ENCODE measurements at places on chromosomes 5 and 9.

DNA sequence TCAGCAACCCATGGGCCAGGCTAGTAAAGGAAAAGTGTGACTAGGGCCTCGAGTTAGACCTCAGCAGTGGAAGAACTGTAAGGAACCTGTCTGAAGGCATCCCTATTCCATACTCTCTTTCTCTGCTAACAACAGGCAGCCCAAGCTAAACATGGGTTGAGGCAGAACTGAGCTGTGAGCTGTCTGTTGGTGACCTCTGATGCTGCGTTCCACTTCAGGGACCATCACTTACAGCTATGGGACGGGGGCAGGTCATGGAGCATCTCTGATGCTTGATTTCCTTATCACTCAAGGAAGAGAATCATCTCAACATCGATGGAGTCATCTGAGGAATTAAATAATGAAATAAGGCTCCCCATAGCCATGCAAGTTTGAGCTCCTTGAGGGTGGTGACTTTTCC, 174.8 kb downstream of the ACTL7B start:
- DNase-seq, result no peak

- DNase-seq, result no peak
Measured at GRCh38 chr5:36570301-36571095, 35.9 kb upstream of the SLC1A3 start.

- no peak for DNase-seq
Measured at GRCh38 chr9:126551812-126552211, 61.9 kb upstream of the LMX1B start.

GRCh38 chr5:127586811-127587210, 62.1 kb upstream of the CTXN3 start:
- DNase-seq, result no peak

GRCh38 chr5:124574521-124575436, 171.7 kb downstream of the ZNF608 start:
- no peak for DNase-seq

DNA sequence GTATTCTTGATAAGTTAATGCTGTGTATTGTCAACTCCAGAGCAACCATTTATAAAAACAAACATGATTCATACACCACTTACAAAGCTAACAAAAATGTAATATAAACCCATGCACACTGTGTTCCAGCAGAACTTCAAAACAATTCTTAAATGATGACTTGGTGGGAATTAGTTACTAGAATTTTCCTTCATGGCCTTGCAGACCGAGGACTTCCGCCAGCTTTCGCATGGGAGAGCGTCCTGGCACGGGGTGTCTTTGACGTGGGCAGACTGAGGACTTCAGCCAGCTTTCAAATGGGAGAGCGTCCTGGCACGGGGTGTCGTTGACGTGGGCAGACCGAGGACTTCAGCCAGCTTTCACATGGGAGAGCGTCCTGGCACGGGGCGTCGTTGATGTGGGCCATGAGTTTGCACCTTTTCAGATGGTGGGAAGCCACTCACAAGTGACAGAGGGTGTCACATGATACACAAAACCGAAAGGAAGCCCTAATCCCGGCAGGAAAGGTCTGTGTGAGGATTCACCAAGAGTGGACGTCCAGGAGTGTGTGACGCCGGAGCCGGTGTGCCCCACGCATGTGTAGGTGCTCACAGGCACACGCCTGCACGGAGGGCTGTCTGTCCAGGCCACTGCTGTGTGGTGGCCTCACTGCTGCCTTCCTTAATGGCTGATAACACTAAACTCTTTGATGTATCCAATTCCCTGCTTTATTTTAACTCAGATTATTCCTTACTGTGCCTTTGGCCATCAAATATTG, 211.3 kb upstream of the IRX4 start:
- no peak for DNase-seq

DNA sequence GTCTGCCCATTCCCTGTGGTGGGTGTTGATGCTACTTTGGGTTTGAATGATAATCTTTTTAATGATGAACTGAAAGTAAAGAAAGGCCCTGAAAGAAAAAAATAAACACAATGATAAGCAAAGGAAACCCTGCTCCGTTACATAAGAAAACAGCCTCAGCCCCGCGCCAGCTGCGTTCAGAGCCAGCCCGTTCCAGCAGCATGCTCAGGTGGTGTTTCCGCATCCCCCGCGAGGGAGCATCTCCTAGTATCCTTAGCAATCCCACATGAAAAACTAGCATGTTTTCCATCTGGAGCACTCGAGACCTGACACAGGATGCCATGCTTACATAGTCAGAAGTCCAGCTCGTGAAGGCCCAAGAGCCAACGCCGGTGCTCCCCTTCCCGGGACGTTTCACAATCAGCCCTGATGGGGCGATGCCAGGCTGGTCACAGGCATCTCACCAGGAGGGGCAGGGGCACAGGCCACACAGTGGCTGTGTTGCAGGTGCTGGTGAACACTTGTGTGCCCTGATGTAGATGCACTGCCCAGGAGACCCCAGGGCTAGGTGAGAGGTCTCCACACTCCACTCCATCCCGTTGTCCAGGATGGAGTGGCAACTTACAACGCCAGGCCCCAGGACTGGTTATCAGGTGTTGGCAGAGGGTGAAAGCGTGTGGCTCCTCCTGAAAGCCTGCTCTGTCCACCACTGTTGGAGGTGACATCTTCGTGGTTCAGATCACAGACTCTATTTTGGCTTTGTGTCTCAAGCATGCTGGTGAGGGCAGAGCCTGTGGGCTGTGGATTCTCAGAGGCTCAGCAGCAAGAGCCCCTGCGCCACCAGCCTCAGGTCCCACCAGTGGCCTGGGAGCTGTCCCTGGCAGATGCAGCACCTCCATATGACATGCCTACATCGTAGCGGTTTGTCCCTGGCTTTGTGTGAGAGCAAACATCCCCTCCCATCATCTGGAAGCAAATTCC, 246.8 kb upstream of the IRX1 start:
- DNase-seq, result no peak

DNA sequence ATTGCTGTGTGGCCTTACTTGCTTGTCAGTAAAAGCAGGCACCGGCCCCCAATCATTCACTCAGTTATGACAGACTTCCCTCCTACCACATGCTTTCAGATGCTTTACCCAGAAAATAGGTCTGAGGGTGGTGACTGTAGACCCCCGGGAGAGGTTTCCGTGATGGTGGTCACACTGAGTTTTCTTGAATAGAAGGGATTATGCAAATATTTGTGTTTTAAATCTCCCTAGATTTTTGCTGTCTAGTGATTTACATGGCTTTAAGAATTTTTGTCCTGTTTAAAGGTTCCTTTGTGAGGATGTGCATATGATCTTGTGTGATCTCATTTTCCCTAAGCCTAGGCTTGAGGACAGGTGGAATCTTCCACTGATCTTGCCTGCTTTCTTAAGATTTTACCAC, 281.7 kb downstream of the FANCC start:
- no peak for DNase-seq

DNA sequence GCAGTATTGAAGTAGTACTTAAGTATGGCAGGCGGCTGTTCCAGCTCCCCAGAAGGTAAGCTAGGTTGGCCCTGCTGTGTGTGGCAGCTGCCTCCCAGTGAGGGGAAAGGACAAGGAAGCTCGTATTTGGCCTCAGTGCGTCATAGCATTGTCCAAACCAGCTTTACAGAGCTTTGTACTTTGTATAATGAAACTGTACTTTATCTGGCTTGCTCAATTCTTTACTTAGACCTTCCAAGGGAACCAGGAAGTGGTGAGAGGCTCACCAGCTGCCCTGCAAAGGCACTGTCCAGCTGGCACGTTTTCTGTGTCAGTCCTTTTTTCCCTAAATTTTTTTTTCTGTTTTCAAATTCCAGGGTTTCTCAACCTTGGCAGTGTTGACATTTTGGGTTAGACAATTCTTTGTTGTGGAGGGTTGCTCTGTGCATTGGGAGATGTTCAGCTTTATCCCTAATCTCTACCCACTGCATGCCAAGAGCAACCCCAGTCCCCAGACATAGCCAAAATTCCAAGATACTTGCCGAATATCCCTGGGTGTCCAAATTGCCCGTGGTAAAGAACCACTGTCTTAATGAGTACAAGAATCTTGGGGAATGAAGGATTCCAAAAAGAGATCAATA, 474.5 kb downstream of the LRRC70 start:
- DNase-seq, result no peak

DNA sequence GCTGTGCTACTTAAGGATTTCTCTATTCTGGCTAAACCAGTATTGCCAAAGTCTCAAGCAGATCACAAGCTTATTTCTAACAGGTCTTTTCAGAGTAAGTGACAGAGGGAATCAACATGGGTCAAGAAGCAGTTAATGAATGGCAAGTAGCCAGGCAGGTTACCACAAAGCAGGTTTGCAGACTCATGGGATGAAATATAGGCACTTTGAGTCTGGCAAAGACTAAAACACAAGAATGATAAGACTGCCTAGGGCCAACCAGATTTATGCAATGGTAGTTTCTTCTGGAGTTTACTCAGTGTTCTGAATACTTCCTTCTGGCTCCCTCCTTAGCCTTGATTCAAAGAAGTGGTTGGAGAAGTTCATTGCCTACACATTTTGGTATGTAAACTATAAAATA, 3.6 kb downstream of the HMGCS1 start:
- no peak for DNase-seq

- no peak for DNase-seq
Measured at GRCh38 chr9:130844044-130844451, 9.0 kb downstream of the ABL1 start.

GRCh38 chr9:38103340-38103739, 34.3 kb upstream of the SHB start:
- DNase-seq, result no peak

DNA sequence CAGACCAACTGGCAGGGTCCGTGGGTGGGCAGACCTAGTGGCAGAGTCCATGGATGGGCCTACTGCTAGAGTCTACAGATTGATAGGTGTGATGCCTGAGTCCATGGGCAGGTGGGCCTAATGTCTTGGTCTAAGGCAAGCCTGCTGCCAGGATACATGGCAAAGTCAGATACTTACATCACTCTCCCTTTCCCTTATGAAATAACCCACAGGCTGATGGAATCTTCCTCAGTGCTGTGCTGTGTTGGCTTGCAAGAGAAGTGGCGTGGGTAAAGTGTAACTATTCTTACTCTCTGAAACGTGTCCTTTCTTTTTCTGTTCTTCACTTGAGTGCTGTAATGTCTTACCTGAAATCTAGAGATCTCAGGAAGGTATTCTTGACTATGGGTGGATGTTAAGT, 67.3 kb upstream of the ADRB2 start:
- DNase-seq, result no peak

- DNase-seq, result no peak
Measured at GRCh38 chr5:12016159-12016746, 112.0 kb upstream of the CTNND2 start.

DNA sequence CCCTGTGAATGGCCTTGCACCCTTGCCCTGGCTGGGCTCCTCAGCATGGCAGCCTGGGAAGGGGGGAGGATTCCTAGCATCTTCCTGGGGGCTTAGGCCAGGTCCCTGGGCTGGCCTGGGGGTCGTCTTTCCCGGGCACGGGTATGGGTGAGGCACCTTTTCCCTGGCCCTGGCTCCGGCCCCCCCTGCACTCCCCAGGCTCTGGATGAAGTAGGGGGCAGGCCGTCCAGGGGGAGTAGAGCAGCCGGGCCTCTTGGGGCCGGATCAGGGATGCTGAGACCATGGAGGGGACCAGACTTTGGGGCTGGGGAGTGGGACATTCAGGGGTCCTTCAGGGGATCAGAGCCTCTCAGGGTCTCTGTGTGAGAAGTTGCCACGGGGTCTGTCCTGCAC, 6.6 kb downstream of the RXRA start:
- no peak for DNase-seq

DNA sequence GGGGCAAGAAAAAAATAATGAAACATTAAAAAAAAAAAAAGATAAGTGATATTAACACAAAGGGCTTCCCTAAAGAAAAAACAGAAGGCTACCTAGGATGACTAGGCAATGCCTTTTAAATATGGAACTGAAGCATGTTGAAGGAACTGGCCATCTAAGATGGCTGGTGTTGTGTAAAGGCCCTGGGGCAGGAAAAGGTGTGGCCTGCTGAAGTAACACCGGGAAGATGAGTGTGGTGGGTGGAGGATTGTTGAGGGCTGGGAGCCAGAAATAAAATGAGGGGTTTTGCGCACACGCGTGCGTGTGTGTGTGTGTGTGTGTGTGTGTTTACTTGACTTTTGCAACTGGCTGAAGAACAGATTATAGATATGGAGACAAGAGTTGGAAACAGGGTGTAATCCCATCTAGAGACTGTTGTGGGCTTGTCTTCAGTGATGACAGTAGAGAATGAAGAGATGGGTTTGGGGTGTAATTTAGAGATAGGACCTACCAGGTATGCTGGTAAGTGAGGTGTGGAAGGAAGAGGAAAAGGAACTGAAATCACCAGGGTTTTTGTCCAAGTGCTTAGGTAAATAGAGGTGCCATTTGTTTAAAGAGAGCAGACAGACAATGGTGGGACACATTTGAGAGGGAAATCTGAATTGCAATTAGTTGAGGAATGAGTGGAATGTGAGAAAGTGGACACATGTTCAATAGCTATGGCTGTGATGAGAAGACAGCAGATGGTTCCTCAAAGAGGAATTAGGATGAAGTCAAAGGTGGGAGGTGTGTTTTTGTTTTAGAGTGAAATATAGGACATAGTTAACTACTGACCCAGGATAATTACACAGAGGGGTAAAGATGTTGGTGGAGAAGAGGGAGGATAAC, 33.9 kb downstream of the RAD23B start:
- DNase-seq, result no peak

- no peak for DNase-seq
Measured at GRCh38 chr9:93219692-93220091, 35.8 kb downstream of the WNK2 start.

GRCh38 chr9:114170771-114171461, 15.6 kb downstream of the COL27A1 start:
- no peak for DNase-seq

DNA sequence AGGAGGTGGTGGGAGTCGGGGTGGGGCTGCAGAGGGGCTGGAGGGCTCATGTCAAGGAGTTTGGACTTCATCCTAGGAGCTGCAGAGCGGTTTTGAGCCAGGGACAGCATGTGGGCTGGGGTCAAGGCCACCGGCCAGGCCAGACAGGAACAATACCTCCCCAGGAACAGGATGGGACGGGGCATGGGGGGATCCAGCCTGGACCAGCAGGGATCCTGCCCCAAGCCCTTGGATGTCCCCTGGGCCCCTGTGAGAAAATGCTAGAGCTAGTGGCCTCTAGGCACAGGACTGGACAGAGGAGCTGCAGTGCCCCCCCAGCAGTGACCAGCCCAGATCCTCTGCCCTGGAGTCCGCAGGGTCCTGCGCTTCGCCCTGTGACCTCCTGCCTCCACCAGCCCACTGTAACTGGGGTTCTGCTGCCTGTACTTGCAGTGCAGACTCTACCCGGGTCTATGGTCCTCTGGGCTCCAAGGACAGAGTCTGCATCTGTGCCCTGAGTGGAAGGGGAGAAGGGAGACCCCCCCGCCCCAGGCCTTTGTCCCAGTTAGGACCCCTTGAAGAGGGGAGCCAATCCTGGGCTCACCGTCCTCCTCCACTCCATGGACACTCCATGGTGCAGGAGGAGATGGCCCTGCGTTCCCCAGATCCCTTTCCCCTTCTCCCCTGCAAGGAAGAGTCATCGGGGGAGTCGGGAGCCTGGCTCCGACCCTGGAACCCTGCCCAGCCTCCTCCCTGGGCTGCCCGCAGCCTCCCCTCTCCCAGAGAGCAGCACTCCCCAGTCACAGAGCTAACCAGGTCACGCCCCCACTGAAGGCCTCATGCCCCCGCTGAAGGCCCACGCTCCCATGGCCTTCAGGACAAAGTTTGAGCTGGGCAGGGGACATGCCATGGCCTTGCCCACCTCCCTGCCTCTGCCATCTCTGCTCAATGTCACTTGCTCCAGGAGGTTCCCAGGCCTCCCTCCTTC, 3.0 kb upstream of the MXD3 start:
- DNase-seq, result no peak

All from NCI-H2107 (cell line).